Right lung (tissue), 10 donors: ENCODE measurements at places on chromosomes 12 and 14. TPM values are rescaled to one million over a fixed set of nuclear protein-coding genes. Genes with fewer than 3 reads are reported as not detected.

The OTUB2 gene
- 4.3 TPM for polyA plus RNA-seq

- no peak for DNase-seq
Observed at GRCh38 chr12:110107369-110108281, 16.5 kb upstream of the IFT81 start.

The ATP5F1B gene
- polyA plus RNA-seq, result 586 TPM

DNA sequence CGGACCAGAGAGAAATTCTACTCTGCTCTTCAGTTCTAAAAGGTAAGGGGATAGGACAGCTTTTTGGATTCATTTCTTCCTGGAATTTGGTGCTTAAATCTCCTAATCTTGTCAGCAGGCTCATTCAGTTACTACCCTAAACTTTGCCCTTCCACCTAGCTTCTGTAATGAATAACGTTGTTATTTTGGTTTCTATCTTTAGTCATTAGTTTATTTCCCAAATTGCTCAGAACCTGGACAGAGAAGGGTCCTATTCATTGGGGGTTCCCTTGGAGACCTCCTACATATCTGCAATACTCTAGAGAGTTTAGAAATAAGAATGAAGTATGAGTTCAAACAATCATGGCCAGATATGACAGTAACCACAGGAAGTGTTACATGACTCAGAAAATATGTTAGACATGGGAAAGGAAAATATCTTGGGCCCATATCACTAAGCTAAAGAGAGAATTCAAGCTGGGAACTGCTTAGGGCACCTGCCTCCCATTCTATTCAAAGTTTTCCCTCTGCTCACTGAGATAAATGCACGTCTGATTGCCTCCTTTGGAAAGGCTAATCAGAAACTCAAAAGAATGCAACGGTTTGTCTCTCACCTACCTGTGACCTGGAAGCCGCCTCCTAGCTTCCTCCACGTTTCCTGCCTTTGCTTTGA, 87.9 kb downstream of the GAS2L3 start:
- DNase-seq, result no peak

GRCh38 chr12:116373572-116374206, 96.2 kb upstream of the MED13L start:
- no peak for DNase-seq

DNA sequence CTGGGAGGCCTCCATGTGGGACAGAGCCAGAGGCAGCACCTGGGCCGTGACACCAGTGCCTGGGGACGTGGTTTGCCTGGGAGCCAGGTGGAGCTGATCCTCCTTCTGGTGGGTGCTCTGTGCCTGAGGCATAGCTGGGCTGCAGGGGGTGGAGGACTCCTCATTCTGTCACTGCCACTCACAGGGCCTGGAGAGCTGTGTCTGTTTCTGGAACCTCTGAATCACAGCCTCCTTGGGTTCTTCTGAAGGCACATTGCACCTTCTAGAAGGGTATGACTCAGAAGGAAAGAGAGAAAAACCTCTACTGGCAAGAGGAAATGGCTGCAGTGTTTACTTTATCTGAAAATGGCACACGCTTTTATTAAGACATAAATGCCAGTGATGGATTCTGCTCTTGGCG, 659.8 kb downstream of the VRK1 start:
- DNase-seq, result no peak

The KRT80 gene
- polyA plus RNA-seq, result 0.90 TPM

GRCh38 chr12:107600581-107601144, 84.9 kb upstream of the PWP1 start:
- DNase-seq, result no peak

The RBP5 gene
- polyA plus RNA-seq, result 18.8 TPM

The UBE3B gene
- polyA plus RNA-seq, result 27.0 TPM

The SRRM4 gene
- polyA plus RNA-seq, result 0.23 TPM

- no peak for DNase-seq
Observed at GRCh38 chr12:125683748-125684381, 618.6 kb downstream of the AACS start.

GRCh38 chr12:92547906-92548305, 154.9 kb upstream of the PLEKHG7 start:
- DNase-seq, result no peak

DNA sequence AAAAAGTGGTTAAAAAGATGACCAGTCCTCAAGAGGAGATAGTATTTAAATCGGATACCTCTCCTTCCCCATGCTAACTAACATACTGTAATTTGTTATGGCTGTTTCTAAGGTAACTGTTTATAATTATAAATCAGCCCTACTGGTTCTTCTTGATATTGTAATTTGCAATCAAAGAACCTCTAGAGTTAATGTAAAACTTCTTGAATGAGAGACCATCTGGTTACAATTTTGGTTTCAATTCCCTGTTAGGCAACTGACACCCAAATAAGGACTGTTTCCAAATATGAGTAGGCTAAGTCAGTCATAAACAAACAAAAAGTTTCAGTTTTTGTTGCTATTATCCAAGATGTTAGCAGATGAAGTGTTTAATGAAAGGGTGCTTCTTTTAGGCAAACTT, 120.2 kb upstream of the DNM1L start:
- no peak for DNase-seq

DNA sequence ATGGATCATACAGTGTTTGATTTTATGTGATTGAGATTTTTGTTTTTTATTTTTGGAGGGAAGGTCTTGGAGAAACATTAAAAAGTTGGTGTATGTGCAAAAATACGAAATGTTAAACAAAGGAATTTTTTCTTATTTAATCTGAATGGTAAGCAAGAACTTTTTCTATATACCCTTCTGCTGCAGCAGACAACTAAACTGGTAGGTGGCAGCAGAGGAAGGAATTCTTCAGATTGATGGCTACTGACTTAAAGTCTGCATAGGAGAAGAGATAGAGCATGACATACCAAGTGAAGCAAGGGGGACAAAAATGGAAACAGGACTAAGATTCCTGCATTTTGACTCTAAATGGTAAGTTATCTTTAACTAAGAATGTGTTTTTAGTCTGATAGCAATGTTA, 42.0 kb upstream of the A2ML1 start:
- DNase-seq, result no peak

The NTS gene
- 5.6 TPM for polyA plus RNA-seq

The HCAR1 gene
- 0.23 TPM for polyA plus RNA-seq

- no peak for DNase-seq
Observed at GRCh38 chr14:52352061-52352491, 38.0 kb downstream of the PTGER2 start.

- no peak for DNase-seq
Observed at GRCh38 chr12:69329669-69330428, 18.3 kb upstream of the LYZ start.

The STON2 gene
- polyA plus RNA-seq, result 13.6 TPM

GRCh38 chr12:29103539-29103974, 45.5 kb upstream of the FAR2 start:
- DNase-seq, result no peak

The PTGER2 gene
- 5.5 TPM for polyA plus RNA-seq

The FOXG1 gene
- polyA plus RNA-seq, result not detected

The CCDC38 gene
- polyA plus RNA-seq, result 0.90 TPM

- DNase-seq, result no peak
Observed at GRCh38 chr14:32407130-32407529, 78.0 kb downstream of the AKAP6 start.

GRCh38 chr14:99819514-99819913, 26.3 kb downstream of the EML1 start:
- DNase-seq, result no peak

The ANKS1B gene
- 23.7 TPM for polyA plus RNA-seq
